Islet precursor cell (in vitro differentiated cells): ENCODE measurements at places on chromosomes 4 and X.
A peak's percentile ranks its signal among the peaks of the same experiment; 100 is the strongest.

GRCh38 chr4:156594624-156595023 lies 377.0 kb downstream of the PDGFC start:
- no peak for DNase-seq

- DNase-seq, result no peak
Observed at GRCh38 chr4:149838036-149838435, 22.4 kb upstream of the IQCM start.

DNA sequence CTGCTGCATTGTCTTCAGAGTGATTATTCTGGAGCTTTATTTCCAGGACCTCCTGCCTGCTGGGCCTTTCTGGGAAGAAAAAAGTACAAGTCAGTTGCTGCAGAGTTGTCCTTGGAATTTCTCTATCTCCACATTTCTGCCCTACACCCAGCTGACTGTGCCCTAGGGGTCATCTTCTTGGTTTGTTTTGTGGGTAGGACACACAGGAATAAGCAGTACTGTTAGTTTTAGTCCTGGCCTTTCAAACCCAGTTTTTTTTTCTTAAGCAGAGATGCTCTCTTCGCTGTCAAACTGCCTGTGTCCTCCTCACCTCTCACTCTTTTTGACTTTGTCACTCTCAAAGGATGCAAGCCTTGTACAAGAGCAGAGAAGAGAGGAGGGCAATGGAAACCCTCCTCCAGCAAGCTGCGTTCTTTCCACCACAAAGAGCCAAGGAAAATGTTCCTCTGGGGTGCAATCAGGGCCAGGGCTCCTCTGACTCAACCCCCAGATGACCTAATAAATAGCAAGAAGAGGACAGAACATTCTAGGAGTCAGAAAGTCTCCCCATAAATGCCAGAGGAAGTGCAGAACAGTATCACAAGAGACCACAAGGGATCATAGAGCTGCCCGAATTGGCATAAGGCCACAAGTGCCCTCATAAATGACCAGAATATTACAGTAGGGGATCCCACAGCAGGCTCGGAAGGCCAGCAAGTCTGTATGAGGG lies 186.2 kb downstream of the RCHY1 start:
- DNase-seq, result no peak

- peak; percentile 93 for DNase-seq
Observed at GRCh38 chr4:179867300-179867878, 2375.8 kb upstream of the TENM3 start.

DNA sequence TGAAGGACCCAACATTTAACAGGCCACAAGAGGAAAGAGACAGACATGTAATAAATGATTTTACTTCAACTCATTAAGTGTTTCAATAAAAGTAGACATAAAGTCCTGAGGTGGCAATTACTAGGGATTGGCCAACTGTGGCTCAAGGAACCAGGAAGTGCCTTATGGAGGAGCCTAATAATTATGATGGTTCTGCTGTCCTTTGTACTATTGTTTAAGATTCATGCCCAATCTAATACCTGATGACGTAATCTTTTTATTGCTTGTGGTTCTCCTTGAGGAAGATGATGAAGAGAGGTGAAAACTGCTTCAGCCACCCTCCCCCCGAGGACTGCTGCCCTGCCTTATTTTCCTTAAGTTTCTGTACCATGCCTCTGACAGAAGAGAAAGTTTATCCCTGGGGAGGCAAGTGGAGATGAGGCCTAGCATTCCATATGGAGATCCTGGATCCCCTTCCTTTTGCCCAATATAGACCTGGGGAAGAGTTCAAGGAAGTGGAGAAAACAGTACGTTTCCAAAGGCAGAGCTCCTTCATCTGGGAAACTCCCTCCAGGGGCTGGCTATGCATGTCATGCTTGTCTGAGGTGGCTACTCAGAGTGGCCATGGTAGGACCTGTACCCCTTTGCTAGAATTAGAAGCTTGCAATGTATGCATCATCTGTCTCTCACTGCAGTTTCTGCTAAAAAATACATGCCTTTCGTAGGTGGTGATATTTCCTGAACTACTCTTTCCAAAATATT lies 56.8 kb upstream of the FAT1 start:
- DNase-seq, result no peak

- no peak for DNase-seq
Observed at GRCh38 chrX:105464618-105465017, 244.1 kb upstream of the TEX13A start.

GRCh38 chrX:72247206-72247942 lies 8.5 kb upstream of the ERCC6L start:
- no peak for DNase-seq

- no peak for DNase-seq
Observed at GRCh38 chr4:48899432-48899749, 7.2 kb downstream of the OCIAD2 start.

DNA sequence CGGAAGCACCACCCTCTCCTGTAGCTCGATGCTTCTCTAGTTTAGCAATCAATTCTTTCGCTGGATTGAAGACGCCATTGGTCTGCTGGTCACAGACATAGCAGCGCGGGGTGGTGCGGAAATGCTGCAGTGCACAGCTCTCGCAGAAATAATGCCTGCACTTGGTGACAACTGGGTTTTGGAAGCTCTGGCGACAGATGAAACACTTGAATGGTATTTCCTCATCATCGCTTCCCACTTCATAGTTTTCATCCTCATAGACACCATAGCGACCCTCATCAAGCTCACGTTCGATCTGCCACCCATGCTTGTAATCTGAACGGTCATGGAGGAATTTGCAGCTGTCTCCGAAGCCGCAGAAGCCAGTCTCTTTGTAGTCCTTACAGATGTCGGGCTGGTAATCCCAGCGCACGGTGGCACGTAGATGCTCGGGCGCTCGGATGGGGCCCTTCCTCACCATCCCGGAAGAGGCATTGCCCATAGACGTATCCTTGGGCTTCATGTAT lies 854 bp downstream of the RNF113A start:
- DNase-seq, result peak; percentile 60

DNA sequence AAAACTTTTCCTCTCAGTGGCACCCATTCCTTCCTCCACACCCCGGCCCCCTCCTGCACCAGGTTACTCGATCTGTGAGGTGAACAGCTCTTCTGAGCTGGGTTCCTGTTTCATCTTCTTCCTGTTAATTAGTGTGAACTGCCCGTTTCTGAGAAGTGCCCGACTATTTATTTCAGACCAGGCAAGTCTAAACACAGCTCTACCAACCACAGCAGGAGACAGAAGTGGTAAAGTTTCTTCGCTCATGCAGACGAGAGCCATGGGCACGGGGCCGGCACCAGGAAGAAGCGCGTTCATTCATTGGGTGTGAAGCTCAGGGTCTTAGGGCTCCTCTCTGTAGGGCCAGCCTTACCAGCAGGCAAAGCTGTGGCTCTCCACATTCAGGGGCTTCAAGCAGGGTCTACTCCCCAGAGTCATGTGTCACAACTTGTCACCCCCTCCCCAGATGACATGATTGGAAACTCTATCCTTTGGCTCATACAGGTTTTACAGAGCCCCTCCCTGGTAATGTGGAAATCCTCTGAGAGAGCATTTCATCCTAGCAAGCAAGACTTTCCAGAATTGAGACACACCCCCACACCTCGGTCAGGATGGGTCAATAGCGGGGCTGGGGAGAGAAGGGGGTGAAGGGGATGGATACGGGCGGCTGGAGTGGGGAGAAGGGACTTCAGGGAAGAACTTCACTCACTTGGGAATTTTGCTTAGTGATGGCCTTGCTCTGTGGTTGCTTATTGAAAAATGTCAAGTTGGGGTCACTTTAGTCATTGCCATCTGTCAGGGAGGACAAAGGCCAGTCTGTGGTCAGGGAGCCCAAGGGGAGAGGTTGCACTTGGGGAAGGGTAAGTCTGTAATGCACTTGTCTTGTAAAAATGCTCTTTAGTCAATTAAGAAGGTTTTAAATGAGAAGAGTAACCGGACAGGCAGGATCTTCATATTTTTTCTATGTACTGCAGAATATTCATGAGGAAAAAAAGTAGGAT lies 121.6 kb upstream of the TRIM2 start:
- no peak for DNase-seq

DNA sequence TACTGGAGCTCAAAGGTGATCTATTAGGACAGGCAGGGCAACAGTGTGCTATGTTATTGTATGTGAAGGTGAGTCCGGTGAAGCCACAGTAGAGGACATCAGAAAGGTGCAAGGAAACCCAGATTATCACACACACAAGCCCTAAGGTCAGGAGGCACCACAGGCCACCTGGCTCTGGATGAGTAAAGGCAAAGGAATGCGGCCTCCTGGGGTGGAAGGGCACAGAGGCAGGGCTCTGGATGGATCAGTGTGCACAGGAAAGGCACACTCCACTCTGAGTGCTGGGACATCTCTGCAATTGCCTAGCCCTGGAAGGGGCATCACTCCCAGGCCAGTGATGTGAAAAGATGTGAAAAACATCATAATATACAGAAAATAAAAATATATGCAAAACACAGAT lies 683.5 kb downstream of the TRIML1 start:
- DNase-seq, result peak; percentile 94

DNA sequence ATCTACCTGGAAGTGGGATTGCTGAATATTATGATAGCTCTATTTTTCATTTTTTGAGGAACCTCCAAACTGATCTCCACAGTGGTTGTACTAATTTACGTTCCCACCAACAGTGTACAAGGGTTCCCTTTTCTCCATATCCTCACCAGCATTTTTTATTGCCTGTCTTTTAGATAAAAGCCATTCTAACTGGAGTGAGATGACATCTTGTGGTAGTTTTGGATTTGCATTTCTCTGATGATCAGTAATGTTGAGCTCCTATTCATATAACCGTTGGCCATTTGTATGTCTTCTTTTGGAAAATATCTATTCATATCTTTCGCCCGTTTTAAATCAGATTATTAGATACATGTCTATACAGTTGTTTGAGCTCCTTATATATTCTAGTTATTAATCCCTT lies 101.8 kb downstream of the RASGEF1B start:
- no peak for DNase-seq

GRCh38 chr4:145154573-145154972 lies 25.8 kb downstream of the OTUD4 start:
- no peak for DNase-seq

GRCh38 chrX:84710611-84711010 lies 208.4 kb upstream of the HDX start:
- DNase-seq, result no peak

DNA sequence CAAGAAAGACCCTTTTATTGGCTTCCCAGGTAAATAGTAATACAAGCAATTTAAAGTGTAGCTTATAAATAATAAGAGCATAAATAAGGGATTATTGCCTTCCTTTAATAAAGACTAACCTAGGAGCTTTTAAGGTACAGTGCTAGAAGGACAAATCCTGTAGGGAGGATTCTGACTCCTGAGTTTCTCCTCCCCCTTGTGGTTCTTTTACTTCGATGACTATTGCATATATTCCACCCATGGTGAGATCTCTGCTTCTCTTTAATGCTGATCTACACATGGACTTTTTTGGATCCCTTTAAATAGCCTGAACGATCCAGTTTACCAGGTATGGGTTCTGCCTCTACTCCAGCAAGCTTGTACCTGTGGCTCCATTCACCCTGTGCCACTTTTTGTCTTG lies 2.5 kb downstream of the GALNT7 start:
- no peak for DNase-seq

DNA sequence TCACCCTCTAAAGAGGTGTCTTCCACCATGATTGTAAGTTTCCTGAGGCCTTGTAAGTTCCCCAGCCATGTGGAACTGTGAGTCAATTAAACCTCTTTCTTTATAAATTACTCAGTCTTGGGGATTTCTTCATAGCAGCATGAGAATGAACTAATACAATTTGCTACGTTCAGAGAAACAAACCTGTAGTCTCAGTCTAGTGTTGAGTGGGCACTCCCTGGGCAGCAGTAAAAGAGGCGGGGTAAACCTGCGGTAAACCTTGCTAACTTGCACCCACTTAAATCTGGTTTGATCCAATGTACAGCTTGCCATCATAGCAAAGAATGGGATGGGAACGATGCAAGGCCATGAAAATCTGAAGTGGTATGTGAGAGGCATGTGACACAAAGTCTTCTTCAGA lies 22.4 kb downstream of the GRXCR1 start:
- no peak for DNase-seq

GRCh38 chr4:12746221-12746620 lies 737.9 kb downstream of the RAB28 start:
- DNase-seq, result no peak

DNA sequence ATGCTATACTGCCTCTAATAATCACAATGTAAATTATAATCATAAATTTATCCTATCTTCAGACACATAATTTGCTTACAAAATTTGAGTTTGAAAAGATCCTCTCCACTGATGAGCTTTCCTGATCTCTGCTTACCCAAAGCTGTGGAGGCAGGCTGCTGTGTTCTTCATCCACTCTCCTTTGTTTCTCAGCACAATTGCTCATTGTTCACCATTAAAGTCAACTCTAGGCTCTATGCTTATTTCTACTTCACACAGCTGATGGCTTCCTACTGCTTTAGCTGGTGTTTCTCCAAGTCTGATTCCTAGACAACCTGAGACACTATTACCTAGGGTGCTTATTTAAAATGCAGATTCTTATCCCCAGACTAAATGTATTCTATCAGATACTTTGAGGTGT lies 319.7 kb downstream of the PCDH18 start:
- DNase-seq, result no peak

DNA sequence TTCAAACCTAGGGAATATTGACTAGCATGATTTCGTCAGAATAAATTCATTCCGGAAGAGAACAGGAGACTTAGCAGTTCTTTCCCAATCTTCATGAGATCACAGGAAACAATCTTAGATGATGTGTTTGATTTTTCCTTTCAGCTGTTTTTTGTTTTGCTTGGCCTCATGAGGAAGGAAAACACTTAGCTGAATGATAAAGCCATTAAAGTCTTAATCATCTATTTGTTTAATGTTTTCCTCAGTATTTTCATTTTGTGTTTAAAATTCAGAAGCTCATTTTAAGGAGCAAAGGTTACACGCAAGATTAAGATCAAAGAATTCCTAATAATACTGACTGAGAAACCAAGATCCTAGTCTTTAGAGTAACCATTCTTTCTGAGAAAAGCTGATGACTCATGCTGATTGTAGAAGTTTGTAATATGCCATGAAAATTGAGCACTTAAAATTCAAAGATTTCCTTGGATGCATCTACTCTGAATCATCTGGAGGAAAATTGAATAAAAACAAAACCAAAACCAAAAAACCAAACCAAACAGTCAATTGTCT lies 15.4 kb upstream of the TBC1D19 start:
- no peak for DNase-seq

GRCh38 chrX:3527811-3528210 lies 181.4 kb upstream of the MXRA5 start:
- DNase-seq, result no peak

GRCh38 chr4:14338585-14339265 lies 663.6 kb upstream of the CPEB2 start:
- no peak for DNase-seq

DNA sequence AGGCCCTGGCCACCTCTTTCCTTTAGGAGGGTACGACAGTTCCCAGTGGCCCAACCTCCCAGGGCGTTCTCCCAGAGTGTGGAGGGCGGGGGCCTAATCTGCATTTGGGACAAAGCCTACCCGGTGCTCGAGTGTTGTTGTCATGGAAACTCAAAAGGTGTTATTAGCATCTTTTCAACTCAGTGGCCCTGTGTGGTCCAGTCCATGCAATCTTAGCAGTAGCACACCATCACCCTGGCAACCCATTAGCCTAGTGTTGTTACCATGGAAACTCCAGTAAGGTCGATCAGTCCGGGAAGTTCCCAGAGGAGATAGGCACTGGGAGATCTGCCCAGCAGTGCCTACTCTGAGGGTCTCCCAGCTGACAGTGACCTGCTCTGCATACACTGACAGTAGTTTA lies 20.2 kb downstream of the APLN start:
- DNase-seq, result no peak

- DNase-seq, result no peak
Observed at GRCh38 chr4:37876156-37876555, 14.7 kb upstream of the TBC1D1 start.

GRCh38 chrX:103183912-103184311 lies 31.0 kb upstream of the BEX4 start:
- peak; percentile 57 for DNase-seq

GRCh38 chr4:82049294-82049693 lies 324.5 kb downstream of the HNRNPD start:
- no peak for DNase-seq
